ENCODE measurements at places on chromosomes 4 and X.

DNA sequence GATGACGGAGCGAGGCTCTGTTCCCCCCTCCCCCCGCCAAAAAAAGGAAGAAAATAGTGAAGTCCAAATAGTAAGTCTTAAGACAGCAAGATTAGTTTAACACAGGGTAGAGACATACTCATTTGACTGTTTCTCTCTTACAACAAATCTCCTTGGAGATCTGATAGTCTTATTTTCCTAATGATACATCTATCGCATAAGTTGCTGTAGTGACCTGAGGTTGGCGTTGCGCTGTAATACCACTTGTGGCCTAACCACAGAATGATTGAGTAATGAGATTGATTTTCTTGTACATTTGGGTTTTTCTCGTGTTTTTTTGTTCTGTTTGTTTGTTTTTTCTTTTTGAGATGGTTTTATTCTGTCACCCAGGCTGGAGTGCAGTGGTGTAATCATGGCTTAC, 27.2 kb downstream of the OCIAD1 start:
- no peak overlapping the region for H3K27ac ChIP-seq
- no peaks in the 10 kb centered on the region for H3K4me1 ChIP-seq
- H3K36me3 ChIP-seq: peaks cover 75% of the 10 kb centered on the region
- H3K27me3 ChIP-seq: no peaks in the 10 kb centered on the region

GRCh38 chr4:7003176-7003878, 39.8 kb upstream of the TADA2B start:
- peaks cover 18% of the 10 kb centered on the region for H3K4me1 ChIP-seq
- peaks cover 65% of the 10 kb centered on the region for H3K36me3 ChIP-seq
- no peak overlapping the region for H3K27ac ChIP-seq
- no peaks in the 10 kb centered on the region for H3K27me3 ChIP-seq

DNA sequence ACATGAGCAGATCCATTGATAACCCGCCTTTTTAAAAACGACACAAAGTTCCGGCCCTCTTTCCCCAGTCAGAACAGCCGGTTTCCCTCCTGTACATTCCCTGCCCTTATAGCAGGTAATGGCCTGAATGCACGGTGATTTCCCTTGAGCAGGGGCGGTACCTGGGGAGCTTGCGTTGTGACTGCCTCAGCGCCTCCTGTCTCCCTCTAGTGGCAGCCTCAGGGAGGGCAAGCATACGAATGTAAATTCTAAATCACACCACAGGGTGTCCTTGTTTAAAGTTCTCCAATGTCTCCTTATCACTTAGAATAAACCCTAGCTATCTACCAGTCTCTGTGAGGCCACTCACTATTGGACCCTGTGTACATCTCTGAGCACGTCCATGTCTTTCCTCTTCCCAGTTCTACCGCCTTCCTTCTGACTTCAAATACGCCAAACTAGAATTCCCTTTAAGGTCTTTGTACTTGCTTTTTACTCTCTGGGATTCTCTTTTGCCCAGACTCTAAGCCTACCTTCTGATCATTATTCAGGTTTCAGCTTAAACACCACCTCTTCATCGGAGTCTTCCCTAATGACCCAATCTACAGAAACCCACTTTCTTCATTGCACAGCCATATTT, 18.4 kb upstream of the LDB2 start:
- H3K27me3 ChIP-seq: no peaks in the 10 kb centered on the region
- H3K4me3 ChIP-seq: no peak overlapping the region
- no peaks in the 10 kb centered on the region for H3K36me3 ChIP-seq
- H3K4me1 ChIP-seq: peaks cover 4% of the 10 kb centered on the region

GRCh38 chr4:121164291-121164690, at the start of gene TNIP3:
Gene TNIP3, minus strand, starts transcription at chr4:121164321. Its CDS starts 196 bp downstream, at chr4:121164125.
- DNase-seq: no peak
- H3K27ac ChIP-seq: no peak within 1 kb of the TSS
- H3K36me3 ChIP-seq: no peaks in the 10 kb centered on the region
- no peak within 1 kb of the TSS for H3K4me3 ChIP-seq

DNA sequence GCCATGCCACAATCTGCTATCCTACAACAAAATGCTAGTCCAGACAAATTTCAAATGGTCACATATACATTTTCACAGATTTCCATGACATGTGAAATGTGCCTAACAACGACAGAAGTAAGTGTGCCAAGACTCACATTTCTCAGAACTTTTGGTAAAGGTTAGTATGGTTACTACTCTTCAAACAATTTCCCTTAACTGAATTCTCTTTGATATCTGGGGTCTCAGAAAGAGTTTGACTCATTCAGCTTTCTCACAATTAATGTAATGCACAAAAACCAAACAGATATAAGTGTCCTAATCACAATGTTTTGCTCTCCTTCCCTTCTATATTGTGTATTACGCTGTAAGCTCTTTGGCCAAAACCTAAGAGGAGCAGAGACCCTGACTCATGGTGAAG, 122.4 kb upstream of the LEF1 start:
- no peak for DNase-seq
- H3K36me3 ChIP-seq: no peaks in the 10 kb centered on the region
- no peaks in the 10 kb centered on the region for H3K4me1 ChIP-seq
- no peak overlapping the region for H3K27ac ChIP-seq

Data from endodermal cell (in vitro differentiated cells).